ENCODE measurements at places on chromosomes 5 and 9.

DNA sequence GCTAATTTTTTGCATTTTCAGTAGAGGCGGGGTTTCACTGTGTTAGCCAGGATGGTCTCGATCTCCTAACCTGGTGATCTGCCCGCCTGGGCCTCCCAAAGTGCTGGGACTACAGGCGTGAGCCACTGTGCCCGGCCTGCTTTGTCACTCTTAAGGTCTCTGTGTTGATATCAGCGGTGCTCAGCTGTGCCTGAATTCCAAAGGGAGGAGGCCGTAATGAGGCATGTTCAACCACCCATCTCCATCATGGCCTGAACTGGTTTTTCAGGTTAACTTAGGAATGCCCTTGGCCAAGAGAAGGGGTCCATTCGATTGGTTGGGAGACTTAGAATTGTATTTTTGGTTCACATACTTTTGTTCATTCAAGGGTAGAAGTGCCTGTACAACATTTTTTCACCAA is 22.0 kb downstream of the HSD17B3 start:
- no peak for DNase-seq

- no peak for DNase-seq
Measured at GRCh38 chr5:109378095-109378494, 31.7 kb downstream of the PJA2 start.

GRCh38 chr5:4361753-4362152 is 766.1 kb downstream of the IRX1 start:
- DNase-seq = no peak

DNA sequence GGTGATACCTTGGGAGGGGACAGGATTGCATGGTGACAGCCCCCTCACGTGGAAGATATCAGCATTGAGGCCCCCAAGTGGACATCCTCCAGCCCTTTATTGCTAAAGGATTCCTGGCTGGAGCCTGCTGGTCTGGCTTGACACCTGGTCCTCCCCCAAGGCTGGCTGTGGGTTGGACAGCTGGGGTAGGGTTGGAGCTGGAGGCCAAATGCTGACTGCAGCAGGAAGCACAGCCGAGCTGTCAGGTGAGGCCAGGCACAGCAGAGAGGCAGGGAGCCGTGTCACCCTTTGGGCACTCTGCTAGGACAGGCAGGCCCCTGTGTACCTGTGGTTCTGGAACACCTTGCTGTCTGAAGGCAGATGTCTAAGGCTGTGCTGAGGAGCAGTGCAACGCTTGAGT is 2.2 kb downstream of the CACFD1 start:
- DNase-seq = no peak

- DNase-seq = no peak
Measured at GRCh38 chr5:15703901-15704300, 203.9 kb downstream of the FBXL7 start.

- DNase-seq = no peak
Measured at GRCh38 chr5:56637321-56637920, 177.9 kb upstream of the MAP3K1 start.

DNA sequence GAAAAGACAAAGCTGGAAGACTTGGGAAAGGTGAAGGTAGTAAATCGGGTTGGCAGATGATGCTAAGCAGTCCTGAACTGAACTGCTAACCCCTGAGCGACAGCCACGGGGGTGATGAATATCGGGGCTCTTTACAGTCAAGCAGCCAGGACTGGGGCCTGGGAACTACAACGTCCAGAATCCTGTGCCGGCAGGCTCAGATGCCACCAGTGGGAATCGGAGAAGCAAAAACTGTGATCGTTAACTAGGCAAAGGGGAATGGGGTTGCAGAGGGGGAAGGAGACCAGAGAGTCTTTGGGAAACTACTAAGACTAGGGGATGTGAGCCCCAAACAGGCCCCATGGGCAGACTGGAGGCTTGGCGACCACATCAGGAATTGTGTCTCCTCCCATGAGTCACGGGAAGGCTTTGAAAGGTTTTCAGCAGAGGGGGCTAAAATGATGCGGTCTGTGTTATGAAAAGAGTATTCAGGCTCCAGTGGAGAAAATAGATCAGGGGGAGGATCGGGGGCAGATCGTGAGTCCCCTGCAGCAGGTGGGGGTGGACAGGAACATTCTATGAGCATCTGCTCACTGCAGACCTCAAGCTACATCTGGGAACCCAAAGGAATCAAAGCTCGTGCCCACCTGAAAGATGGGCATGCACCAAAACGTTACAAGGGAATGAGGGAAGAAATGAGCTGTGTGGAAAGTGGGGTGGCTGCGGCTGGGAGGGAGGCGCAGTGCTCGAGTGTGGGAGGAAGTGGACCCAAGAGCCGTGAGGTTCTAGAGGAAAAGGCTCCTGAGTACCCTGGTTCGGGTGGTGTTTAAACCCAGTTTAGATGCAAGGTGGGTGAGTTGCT is 53.8 kb downstream of the HRH2 start:
- DNase-seq = no peak

Measured in bone marrow (tissue), 2 donors.